ENCODE measurements at places on chromosomes 13 and 19.

DNA sequence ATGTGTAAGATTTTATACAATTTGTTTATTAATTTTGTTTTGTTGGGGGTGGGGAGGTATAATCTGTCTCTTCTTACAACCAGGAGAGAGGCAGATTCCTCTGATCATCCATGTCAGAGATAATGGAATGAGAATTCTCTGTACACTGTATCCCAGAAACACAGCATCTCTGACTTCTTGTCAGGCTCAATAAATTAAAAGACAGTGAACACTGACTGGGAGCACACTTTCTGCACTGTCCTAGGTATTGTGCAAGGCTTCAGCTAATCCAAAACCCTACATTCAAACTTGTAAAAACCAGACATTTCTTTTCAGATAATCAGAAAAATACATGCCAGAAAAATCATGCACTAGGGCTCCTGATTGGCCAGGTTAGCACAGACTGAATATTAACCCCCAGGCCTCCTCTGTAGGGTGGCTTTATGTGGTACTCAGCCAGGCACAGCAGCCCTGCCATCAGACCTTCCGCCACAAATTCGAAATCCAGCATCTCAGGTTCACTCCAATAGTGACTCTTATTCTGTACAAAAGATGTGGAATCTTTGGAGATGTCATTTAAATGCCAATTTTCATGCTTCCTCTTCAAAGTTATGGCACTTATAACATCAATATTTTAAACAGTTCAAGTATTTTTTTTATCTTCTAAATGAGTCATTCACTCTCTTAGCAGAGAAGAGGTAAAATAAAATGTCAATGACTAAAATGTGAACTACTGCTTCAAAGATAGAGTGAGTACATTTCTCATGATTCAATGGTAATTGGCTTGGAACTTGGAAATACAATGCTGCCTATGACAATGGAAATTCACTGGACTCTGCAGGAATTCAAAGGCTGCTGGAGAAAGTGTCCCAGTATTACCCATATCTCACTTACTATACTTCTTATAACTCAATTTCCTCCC is 211.5 kb downstream of the KLF12 start:
- DNase-seq, result no peak

DNA sequence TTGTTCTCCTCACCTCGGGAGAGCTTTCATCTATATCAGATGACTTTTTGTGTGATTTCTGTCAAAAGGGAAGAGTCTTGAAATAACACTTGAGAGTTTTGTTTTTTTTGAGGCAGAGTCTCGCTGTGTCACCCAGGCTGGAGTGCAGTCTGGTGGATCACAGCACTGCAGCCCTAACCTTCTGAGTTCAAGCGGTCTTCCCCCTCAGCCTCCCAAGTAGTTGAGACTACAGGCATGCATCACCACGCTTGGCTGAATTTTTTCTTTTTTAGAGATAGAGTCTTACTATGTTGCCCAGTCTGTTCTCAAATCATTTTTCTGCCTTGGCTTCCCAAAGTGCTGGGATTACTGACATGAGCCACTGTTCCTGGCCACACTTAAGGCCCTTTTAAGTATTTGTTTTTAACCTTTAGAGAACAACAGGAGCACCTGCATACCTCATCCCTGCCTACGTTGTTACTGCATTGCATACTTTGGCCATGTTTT is 11.4 kb downstream of the NDFIP2 start:
- peak; percentile 37 for DNase-seq

- peak; percentile 50 for DNase-seq
These were observed at the start of gene MAST1 for GRCh38 chr19:12838182-12838885. Gene MAST1, plus strand, starts transcription at chr19:12838515. Its CDS starts 58 bp downstream, at chr19:12838573.

DNA sequence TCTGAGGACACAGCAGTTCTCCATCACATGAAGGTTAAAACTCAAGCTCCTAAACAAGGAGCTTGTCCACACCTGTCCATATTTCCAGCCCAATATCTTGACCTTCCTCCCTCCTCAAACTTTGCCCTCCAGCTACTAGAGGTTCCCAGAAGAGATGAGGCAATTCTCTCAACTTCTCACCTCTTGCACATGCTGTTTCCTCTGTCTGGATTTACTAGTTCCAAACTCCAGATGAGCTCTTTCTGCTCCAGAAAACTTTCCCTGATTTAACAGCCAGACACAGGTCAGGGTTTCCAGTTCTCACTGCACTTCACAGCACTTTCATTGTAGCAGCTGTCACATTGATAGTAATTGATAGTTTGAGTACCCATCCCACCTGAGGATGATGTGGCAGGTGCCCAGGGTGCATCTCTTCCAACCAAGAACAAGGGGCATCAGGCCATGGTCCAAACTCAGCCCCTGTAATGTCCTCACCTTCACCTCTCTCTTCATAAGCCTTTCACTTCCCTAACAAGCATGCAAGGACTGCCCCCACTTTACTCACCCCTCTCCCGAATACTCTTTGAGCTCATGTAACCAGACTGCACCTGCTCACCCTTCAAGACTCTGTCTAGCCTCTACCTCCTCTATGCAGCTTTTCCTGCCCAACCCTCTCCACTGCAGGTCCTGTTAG is 3.0 kb upstream of the WDFY2 start:
- DNase-seq, result no peak

GRCh38 chr19:30393046-30393445 is 20.9 kb downstream of the ZNF536 start:
- peak; percentile 32 for DNase-seq

GRCh38 chr19:47247308-47247990 is 8.9 kb upstream of the CCDC9 start:
- peak; percentile 82 for DNase-seq

DNA sequence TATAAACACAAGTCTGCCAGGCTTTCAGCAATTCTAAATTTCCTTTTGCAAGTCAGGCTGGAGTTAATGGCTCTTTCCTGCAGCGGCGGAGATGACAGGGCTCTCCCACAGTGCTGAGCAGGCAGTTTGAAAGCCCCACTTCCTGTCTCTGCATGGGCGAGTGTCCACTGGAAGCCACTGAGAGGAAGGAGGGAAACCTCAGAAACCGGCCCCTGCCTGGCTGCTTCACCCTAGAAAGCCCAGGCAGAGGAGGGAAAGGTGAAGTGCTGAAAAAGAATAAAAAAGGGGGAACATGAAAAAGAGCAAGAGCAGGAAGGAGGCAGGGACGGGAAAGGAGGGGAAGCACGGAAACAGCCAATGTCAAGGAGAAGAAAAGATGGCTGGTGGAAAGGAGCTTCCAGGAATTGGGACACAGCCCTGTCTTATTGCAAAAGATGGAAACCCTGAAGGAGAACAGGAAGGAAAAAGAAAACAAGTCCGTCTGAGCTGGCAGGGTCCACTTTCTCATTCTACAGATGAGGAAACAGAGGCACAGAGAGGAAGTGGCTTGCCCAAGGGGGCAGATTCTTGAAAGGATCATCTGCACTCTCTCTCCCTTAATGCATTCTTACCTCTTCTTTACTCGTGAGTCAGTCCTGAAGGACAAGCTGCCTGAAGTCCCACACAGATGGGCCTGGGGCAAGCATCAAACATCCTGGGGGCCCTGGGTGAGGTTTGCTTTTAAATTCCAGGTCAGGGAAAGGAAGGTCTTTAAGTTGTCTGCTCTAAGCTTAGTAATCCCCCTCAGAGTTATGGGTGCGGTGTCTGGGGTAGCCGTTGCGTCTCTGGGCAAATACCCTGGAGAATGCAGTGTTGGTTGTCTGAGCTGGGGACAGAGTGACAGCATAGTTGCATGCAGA is 38.8 kb upstream of the ALOX5AP start:
- DNase-seq, result peak; percentile 35

DNA sequence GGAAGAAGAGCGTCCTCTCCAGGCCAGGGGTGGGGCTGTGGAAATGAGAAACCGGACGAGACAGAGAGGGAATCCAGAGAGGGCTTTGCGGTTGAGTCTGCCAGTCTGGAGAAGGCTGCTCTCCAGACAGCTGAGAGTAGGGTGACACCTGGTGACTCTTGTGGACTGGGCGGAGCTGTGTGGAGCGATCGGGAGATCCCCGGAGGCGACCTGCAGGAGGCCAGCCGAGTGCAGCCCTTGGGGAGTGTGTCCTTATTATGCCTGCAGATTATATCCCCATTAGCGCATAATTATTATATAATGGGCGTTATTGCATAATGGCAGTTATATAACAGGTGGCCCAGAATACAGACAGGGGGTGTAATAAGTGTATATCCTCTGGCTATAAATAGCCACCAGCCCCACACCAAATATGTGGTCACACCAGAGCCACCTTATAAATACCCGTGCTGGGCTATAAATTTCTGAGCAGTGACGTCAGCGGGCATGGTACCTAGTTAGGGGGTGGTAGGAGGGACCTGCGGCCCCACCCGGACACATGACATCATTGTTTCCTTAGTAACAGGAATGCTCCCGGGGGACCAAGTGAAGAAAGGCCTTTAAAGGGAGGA is 41.2 kb downstream of the NFIX start:
- no peak for DNase-seq

DNA sequence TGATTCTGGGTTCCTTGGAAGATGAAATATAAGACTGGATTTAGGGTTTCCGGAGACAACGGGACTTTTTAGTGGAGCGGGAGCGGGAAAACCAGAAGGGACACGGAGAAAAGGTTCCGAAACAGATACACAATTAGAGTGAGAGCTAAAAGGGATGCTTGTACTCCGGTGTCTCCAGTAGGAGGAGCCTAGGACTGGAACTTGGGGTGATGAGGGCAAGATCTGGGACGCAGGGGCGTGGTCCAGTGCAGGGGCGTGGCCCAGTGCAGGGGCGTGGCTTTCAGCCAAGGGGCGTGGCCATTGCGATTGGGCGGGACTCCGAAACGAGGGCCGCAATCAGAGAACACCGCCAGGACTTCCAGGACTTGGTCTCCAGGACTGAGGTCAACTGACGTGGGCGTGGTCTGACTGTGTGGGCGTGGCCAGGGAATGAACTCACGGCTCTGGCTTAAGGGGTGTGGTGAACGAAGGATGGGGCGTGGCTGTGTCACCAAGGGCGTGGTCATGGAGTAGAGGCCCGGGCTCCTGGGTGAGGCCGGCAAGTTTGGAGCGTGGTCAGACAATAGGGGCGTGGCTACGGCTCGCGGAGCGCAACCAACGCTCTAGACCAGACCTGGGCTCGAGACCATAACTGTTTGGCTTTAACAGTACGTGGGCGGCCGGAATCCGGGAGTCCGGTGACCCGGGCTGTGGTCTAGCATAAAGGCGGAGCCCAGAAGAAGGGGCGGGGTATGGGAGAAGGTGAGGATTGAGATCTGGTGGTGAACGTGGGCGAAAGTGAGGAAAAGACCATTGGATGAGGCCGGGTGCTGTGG is at the start of gene DKKL1:
TSS of gene DKKL1 (plus strand) at position 610 of the 815 bp plus-strand sequence. CDS start at position 732, 122 bp downstream.
- peak; percentile 82 for DNase-seq

Data from activated CD4-positive, alpha-beta T cell treated with anti-CD3 and anti-CD28 coated beads, Interleukin-2, amount 50 U/mL, for 16 hours (primary cell).